DND-41 (cell line): ENCODE measurements at places on chromosomes 7 and 10.
A peak's percentile ranks its signal among the peaks of the same experiment; 100 is the strongest.

DNA sequence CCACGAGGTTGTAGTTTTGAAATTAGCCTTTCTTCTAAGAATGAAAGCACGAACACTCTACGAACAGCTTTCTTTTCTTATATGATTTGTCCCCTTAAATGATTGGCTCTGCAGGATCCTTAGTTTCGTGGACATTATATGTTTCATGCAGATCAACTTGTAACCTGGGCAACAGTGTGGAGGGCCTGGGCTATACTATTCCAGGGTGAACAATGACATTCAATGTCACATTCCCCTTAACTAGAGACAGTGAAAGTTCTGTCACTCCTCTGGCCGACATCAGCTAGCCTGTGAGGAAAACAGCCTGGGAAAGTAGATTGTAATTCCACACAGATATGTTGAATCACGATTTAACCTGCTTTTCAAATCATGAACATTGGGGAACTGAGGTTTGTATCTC lies 23.4 kb downstream of the TAS2R16 start:
- no peak for DNase-seq

DNA sequence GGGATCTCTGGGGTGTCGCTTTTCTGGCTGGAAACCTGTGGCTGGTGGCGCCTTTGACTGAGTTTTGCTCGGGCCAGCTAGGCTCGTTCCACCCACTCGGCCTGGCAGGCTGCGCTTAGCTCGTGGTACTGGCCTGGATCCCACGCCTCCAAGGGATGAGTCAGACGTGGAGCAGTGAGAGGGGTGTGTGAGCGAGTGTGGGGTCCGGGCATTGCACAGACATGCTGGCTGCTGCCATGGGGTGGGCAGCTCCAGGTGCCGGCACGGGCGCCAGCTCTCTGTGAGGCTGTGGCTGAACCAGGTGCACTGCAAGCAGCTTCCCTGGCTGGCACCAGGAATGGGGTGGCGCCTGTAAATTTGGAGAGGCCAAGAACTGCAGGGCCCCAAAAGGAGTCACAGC lies 63.1 kb upstream of the CACNA2D1 start:
- no peak for DNase-seq

GRCh38 chr7:134779741-134780065 lies 269 bp downstream of the CALD1 start:
- DNase-seq: no peak

- peak; percentile 89 for DNase-seq
Observed at GRCh38 chr7:100489824-100490223, 6.1 kb downstream of the NYAP1 start.

GRCh38 chr7:74289659-74290552 lies 699 bp downstream of the CLIP2 start:
- DNase-seq: peak; percentile 36

DNA sequence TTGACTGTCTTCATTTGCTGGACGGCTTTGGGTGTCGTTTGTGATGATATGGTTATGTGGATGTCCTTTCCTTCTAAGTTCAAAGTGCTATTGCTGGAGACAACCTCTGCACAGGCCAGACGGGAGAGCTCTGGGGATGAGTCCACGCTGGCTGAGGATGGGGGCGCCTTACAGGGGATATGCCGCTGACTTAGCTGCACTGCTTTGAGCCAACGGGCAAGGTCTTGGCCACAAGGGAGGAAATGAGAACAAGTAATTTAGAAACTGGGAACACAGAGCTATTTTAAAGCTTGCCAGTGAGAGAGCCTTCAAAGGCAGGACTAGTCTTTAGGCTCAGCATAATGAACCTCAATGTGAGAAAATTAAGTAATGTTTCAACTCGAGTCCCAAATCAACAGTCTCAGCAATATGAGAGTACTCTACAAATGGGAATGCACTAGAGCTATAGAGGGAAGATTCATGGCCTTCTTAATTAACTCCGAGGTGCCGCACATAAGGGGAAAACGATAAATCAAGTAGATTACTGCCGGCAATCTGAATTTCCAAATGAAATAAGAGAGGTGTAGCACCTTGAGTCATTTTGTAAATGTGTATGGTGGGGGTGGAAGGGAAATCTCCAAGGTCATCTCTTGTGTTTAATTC lies 209.3 kb downstream of the JAZF1 start:
- no peak for DNase-seq

- no peak for DNase-seq
Observed at GRCh38 chr10:95748349-95748748, 7.6 kb upstream of the ENTPD1 start.

- DNase-seq: no peak
Observed at GRCh38 chr7:130490888-130491804, 739 bp upstream of the MEST start.

GRCh38 chr7:4755045-4755444 lies 20.4 kb upstream of the AP5Z1 start:
- no peak for DNase-seq

DNA sequence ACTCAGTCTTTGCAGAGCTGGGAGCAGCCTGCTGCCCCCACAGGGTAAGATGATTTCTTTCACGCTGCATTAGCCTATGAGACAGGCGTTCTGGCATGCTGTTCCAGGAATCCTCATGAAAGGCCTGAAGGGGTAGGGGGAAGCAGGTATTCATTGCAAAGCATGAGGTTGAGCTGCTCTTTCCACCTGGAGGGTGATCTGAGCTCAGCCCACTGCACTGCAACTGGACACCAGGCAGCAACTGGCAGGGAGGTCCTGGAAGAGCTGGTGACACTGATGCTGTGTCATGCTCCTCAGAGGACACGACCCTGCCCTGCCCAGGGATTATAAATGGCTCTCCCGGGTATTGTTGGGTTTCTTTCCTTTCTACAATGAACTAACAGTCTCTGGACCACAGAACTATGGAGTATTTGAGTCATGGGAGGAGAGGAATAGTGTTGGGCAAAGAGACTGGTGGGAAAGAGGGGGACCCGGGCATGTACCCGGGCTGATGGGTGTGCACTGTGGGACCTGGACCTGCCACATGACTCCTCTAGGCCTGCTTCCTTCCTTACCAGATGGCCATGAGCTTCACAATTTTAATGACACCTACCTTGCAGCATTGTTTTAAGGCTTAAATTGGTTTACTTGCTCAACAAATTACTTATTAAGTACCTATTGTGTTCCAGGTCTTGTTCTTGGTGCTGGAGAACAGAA lies 24.3 kb downstream of the SLC25A28 start:
- DNase-seq: no peak

DNA sequence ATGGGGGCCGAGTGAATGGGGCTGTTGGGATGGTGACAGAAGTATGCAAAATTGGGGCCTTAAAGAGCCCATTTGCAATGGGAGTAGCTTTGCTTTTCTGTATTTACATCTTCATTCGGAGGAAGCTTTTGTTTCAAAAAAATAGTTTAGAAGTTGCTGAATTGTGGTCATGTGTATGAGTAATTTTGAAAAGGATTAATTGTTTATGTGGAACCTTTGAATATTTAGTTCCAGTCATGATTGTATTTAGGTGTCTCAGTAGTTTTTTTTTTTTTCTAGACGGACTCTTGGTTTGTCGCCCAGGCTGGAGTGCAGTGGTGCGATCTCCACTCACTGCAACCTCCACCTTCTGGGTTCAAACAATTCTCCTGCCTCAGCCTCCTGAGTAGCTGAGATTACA lies 37.2 kb downstream of the RBM33 start:
- no peak for DNase-seq

DNA sequence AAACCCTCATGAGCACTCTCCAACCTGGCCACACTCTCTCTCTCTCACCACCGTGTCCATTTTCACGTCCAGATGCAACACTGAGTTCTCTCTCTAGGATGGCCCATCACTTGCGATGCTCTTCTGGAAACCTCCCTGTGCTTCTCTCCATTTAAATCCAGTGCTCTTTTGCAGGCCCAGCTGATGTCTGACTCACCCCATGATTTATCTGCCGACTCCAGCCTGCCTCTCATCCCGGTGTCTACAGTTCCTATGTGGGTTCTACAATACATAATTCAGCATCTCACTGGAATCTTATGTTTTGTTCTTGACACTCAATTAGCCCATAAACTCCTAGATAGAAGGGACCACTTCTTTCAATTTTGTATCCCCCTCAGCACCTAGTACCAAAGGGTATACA lies 5.0 kb downstream of the TPK1 start:
- no peak for DNase-seq

- DNase-seq: no peak
Observed at GRCh38 chr10:101226491-101227428, 2.5 kb downstream of the LBX1 start.

- no peak for DNase-seq
Observed at GRCh38 chr10:120580918-120581895, 124.2 kb downstream of the PLPP4 start.

DNA sequence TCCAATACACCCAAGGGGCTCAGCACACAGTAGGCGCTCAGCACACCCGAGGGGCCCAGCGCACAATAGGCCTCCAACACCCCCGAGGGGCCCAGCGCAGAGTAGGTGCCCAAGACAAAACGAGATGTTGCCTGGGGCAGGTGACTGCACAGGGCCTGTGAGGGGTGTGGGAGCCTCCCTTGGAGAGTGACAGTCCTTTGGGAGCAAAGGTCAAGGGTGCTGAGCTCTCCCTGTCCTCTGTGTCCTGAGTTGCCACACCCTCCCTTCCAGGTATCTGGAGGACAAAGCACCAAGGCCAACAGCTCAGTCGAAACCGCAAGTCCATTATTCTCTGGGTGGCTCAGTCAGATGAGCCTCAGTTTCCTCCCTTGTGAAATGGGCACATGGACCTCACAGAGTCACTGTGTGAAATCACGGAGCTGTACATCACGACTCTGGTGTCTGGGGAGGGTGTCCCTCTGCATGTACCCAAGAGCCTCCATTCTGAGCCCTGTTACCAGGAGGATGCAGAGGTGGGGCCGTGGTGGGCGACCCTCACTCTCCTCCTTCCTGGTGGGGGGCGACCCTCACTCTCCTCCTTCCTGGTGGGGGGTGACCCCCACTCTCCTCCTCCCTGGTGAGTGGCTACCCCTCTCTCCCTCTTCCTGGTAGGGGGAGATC lies 81.3 kb downstream of the FOXL3 start:
- DNase-seq: no peak

DNA sequence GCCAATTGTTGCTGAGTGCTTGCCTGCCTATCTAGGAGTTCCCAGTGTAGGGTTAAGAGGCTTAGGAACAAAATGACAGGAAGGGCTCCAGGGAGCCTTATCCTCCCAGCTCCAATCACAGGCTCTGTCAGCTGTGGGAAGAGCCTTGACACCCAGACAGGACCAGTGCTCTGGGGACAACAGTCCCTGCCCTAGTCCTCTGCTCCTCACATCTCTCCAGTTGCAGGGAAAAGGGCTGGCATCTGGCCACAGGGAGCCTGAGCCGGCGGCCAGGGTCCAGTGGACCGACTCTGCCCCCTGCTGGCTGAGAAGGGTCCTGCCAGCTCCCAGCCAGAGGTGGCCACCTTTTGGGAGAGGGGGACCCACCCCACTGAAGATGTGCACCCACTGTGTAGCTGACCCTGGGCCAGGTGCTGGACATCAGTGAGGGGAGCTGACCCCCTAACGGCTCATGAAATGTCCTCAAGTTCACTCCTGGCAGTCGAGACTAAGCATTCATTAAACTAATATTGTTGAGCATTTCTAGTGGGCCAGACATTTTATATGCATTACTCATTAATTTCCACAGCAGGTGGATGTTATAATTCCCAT lies 17.6 kb downstream of the DNAJB12 start:
- DNase-seq: peak; percentile 69

DNA sequence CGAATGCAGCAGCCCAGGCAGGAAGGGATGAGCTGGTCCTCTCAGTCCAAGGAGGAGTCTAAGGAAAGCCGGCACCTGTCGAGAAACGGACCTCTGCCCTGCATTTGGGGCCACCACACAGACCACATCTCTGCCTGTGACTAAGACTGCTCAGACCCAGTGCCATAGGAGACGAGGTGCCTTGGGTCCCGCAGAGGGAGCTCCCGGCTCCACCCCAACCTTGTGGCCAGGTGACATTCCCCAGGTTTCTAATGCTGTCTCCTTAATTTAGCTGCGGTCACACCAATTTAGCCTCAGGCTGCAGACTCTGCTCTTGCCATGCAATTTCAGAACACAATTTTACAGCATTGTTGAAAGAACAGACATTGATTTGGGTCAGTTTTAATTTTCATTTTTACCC lies 22.8 kb upstream of the CRHR2 start:
- DNase-seq: no peak

DNA sequence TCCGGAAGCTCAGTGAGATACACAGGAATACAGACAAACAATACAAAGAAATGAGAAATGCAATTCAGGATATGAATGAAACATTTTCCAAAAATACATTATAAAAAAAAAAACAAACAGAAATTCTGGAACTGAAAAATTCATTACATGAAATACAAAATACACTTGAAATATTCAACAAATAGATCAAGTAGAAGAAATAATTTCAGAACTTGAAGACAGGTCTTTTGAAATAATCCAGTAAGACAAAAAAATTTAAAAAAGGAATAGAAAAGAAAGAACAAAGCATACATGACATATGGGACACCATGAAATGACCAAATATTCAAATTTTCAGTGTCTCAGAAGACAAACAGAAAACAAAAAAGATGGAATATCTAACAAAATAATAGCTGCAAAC lies 102.5 kb downstream of the ALOX5 start:
- no peak for DNase-seq

GRCh38 chr10:103541616-103542015 lies 48.1 kb downstream of the NEURL1 start:
- DNase-seq: no peak

- no peak for DNase-seq
Observed at GRCh38 chr7:134618756-134619530, 27.7 kb upstream of the BPGM start.

DNA sequence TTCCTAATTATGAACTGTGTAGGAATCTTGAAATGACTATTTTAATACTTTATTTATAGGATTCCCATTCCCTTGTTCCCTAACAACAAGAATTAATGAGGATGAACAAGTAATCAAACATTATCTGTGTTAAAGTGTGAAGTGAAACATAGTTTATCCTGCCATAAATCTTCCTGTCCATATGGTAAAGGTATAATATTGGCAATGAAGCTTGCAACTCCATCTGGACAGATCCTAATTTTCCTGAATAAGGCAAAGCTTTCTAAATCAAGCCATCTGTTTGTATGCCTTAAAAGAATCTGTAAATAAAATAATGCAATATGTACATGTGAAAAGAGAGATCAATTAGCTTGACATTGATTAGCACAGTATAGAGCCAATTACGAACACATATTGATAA lies 529.0 kb downstream of the ANKRD7 start:
- no peak for DNase-seq

DNA sequence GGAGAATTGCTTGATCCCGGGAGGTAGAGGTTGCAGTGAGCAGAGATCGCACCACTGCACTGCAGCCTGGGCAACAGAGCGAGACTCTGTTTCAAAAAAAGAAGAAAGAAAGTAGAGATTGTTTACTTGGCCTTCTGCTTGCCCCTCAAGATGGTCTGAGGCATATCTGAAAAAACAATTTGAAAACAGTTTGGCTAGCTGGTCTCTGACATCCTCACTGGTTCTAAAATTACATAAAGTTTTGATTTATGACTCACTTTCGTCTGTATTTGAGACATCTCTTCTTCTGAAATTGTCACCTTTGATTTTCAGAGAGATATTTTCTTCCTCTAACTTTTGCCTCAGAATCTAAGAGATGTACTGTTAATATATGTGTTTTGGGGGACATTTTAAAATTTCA lies 49.6 kb upstream of the HELLS start:
- DNase-seq: no peak

- no peak for DNase-seq
Observed at GRCh38 chr7:107816011-107816566, 13.1 kb upstream of the SLC26A3 start.
